ENCODE measurements at places on chromosomes 13 and 19.
A peak's percentile ranks its signal among the peaks of the same experiment; 100 is the strongest.

DNA sequence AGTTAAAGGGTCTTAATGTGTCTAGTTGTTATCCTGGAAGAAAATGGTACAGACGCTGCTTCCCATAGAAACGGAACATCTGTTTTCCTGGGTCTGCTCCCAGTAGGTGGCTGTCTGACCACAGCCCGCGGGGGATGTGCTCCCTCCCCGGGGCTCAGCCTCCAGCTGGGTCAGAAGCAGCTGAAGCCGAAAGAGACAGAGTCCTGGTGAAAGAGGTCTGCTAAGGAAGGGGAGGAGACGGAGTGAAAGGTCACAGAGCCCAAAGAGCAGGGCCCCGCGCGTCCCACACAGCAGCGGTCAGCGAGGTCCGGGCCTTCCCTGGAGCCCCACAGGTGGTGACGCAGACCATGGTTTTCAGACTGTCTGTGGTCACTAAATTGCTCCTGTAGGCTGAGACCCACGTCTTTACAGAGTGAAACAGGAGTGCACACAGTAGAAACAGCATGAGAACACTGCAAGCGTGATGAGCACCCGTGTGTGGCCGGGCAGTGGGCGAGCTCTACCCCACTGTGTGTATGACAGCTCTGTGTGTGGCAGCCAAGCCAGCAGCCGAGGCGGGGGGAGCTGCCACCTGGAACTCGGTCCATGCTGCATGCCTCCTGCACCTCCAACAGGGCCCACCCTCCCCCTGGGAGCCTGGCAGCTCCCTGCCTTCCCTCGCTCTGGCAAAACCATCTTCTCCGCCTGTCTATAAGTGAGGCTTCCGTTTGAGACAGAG is 52.0 kb upstream of the C13orf46 start:
- no peak for DNase-seq

GRCh38 chr13:43307221-43307920 is 284.0 kb downstream of the DNAJC15 start:
- DNase-seq: no peak

GRCh38 chr13:110517505-110518225 is 43.9 kb downstream of the RAB20 start:
- DNase-seq: no peak

- no peak for DNase-seq
Measured at GRCh38 chr13:20288561-20288960, 56.4 kb upstream of the GJB6 start.

- DNase-seq: no peak
Measured at GRCh38 chr19:42568006-42568405, 26.7 kb downstream of the CEACAM8 start.

GRCh38 chr13:78524936-78525335 is 78.4 kb downstream of the POU4F1 start:
- DNase-seq: no peak

DNA sequence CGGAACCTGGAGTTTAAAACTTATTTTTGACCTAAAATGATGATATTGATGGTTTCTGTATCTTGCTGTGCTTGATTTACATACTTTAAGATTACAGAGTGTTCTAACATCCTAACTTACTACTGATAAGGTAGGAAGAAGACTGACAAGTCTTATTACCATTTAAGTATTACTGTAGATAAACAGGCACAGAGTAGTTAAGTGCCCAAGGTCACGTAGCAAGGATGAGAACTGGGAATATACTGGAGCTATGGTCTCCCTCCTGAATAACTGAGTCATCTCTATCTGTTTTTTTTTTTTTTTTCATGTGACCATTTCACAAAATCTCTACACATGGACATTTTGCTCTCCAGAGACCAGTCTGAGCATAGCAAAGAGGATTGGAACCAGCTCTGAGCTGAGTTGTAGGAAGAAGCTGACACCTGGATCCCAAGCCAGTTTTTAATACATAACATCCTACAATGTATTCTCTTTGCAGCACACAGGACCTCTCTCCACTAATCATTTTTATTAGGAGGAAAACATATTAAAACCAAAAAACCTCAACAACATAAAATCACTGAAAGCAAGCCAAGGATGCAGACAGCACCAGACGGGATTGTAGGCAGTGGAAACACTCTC is 173.5 kb downstream of the DNAJC15 start:
- DNase-seq: no peak

GRCh38 chr19:9868983-9869617 is 34.0 kb downstream of the PIN1 start:
- DNase-seq: no peak

DNA sequence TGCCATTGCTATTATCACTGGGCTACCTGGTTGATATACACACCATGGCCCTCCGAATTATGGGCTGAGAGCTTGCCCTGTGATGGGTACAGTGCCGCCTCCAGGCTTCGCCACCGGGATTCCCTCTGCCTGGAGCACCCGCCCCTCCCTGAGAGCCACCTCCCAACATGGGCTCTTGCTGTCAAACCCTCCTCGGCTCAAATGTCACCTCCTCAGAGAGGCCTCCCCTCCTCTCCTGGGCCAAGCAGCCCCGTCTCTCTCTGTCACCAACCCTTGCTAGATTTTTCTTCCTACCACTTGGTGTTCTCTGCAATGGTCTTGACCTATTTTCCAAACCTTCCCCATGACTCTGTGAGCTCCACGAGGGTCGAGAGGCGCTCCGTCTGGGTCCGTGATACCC is 12.2 kb upstream of the TLE2 start:
- no peak for DNase-seq

GRCh38 chr13:48502601-48503319 is 30.1 kb downstream of the RCBTB2 start:
- DNase-seq: no peak

GRCh38 chr13:30572859-30573275 is 44.9 kb upstream of the USPL1 start:
- no peak for DNase-seq

GRCh38 chr19:51098365-51099046 is 9.7 kb downstream of the CTU1 start:
- DNase-seq: no peak

DNA sequence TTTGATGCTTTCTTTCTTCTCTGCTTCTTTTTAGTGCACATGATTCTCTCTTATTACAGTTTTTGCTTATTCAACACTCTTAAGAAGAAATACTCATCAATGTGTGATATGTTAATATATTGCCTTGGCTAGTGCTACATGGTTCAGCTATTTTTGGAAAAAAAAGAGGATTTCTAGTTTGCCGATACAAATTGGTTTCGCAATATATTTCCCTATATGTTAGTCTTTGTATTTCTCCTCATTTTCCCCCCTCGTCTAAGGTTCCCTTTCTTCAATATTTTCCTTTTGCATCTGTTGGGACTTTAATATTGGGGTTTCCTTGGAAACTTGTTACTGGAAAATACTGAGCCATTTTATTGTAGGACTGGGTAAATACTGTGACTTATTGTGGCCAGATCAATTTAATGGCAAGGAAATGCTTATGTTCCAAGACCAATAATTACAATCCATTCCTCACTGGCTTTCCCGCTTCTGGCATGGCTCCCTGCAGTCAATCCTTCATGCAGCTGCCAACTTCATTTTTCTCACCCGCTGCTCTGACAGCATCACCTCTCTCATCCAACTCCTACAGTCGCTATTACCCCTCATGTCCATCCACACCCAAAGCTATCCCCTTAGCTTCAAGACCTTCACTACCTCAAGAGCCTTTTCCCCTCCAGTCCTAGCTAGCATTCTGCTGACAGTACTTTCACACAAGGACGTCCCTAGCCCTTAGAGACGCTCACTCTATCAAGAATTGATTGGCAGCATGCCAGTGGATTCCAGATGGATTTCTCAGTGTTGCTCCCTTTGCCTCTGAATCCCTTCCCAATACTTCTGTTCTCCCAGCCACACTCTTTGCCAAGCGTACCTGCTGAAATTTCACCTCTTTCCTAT is 280.1 kb upstream of the TMTC4 start:
- DNase-seq: no peak

DNA sequence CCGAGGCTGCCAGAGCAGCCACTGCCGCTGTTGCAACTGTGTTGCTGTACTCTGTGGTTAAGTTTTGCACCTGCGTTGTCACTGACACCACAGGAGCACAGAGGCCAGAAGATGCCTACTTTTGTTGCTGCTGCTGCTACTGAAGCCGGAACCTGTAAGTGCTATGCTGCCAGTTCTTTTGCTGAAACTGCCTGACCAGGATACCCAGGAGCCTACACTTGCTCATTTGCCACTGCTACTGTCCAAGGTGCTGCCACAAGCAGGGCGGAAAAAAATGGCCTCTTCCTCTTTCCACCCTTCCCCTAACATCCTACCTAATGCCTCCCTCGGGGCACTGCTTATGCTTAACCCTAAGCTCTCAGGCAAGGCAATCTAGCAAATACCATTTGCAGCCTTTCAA is 29.0 kb upstream of the NBEA start:
- DNase-seq: peak; percentile 2

DNA sequence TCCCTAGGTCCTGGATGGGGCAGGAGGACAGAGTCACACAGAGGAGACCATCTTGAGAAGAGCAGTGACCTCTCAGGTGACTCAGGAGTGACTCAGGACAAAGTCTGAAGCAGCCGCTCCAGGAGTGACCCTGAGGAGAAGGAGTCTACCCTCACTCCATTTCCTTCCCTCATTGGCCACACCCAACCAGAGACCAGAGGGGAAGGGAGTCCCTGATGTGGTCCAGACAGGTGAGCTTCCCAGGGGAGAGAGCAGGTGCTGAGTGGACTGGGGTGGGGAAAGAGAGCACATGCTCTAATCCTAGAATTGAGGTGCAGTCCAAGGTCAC is 75.5 kb upstream of the MEDAG start:
- DNase-seq: no peak

DNA sequence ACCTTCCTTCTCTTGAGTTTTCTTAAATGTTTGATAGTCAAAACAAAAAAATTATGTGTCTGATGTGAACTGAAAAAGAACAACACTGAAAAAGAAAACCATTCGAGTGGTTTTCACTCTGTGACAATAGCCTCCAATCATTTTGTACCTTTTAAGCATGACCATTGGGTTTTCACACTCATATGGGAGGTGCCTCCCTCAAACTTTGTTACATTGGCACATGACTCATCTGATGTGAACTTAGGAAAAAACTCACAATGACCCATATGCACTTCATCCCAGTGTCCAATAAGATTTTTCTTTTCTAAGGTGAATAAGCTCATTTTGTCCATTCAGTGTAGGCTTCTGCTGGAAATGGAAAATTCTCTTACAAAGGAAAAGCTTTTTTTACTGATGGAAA is 66.6 kb upstream of the XPO4 start:
- no peak for DNase-seq

DNA sequence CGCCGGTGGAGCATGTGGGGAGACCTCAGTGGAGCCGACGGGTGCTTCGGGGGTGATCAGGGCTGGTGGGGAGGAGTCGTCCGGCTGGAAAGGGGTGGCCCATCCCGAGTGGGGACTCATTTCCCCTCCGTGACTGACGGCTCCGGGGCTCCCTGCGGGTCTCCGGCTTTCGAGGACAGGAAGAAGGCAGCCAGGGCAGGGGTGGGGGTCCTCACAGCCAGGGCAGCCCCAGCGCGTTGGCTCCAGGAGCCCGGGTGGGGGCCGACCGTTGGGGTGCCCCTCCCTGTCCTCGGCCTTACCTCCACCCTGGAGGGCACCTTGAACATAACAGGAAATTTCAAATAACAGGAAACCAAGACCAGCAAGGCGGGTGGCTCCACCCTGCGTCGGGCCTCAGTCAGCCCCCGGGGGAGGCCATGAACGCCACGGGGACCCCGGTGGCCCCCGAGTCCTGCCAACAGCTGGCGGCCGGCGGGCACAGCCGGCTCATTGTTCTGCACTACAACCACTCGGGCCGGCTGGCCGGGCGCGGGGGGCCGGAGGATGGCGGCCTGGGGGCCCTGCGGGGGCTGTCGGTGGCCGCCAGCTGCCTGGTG is at the start of gene S1PR4:
S1PR4 (plus strand) TSS at position 393 of the 596 bp plus-strand sequence; CDS start at position 417, 24 bp downstream.
- no peak for DNase-seq

GRCh38 chr19:52670046-52670445 is 31.9 kb upstream of the ZNF83 start:
- DNase-seq: no peak

DNA sequence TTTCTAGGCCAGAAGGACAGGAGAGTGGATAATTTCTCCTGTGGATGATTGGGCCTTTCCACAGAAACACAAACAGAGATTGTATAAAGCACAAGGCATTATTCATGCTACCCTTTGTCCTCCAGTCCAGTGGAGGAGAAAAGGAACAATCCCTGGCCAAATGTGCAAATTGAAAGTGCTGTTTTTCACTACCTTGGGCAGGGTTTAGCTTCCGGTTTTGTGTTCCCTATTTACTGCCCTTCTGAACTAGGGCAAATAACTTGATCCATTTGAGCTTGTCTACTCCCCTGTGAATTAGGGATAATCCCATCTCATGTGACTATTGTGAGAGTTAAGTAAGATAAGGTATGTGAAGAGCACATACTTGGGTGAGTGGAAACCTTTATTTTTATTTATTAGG is 13.3 kb downstream of the PDX1 start:
- no peak for DNase-seq

DNA sequence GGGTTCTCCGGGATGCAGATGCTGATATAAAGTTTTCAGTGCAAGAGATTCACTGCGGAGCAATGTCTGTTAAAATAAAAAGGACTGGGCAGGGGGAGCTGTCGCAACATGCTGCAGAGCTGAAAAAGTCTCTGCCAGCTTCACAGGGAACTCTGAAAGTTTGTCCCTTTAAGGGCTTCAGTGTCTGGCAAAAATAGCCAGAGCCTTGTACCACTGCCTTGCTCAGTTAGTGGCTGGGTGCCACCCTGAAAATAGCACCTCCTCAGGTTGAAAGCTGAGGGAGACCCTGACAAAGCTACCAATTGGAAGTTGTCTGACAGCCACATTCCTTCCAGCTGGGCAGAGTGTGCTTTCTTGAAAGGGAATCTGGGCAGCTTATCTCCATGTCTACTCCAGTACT is 3.0 kb upstream of the NDFIP2 start:
- DNase-seq: no peak

DNA sequence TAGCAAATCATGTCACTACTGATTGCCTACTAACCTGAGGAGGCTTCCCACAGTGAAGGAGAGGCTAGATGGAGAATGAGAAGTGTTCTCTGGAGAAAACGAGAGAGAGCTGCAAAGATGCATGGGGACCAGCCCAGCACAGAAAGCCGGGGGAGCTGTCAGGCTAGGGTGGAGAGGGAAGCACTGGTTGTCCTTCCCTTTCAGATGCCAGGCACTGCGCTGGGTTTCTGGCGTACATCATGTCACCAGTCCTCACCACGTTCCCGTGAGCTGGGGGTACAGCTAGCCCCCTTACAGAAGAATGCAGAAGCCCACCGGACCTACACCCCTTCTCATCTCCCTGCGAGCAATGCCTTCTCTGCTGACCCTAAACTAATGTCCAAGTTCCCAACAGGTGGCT is 86.0 kb downstream of the STK24 start:
- no peak for DNase-seq
